ENCODE measurements at places on chromosomes 2 and 18. TPM values are rescaled to one million over a fixed set of nuclear protein-coding genes. Genes with fewer than 3 reads are reported as not detected.
A peak's percentile ranks its signal among the peaks of the same experiment; 100 is the strongest.

Gene DOCK10
- 20.1 TPM for total RNA-seq

Gene ATOH8
- total RNA-seq: 9.0 TPM

Gene DUSP19
- 7.9 TPM for total RNA-seq

Gene SLC25A12
- total RNA-seq: 9.2 TPM

- DNase-seq: no peak
Observed at GRCh38 chr2:109486711-109487535, 126.8 kb downstream of the SEPTIN10 start.

DNA sequence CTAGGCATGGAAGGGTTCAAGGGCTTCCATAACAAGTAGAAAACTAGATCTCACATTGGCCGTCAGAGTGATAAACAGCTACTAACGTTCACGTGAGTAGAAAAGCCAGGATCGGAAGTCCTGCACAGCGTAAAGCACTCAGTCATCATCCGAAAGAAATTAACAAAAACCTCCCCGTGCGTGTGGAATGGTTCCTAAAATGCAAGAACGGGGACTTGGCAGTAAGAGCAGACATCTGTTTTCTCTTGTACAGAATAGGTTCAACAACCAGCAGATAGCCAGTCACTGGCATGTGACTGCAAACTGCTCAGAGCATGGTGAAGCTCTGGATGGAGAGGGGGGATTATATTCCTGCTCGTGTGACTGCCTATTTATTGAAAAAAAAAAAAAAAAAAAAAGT lies 106.9 kb upstream of the ITGB6 start:
- DNase-seq: peak; percentile 64

GRCh38 chr2:85888020-85888683 lies 638 bp downstream of the ST3GAL5 start:
- DNase-seq: no peak

- no peak for DNase-seq
Observed at GRCh38 chr2:143686585-143687164, 557.5 kb downstream of the ARHGAP15 start.

DNA sequence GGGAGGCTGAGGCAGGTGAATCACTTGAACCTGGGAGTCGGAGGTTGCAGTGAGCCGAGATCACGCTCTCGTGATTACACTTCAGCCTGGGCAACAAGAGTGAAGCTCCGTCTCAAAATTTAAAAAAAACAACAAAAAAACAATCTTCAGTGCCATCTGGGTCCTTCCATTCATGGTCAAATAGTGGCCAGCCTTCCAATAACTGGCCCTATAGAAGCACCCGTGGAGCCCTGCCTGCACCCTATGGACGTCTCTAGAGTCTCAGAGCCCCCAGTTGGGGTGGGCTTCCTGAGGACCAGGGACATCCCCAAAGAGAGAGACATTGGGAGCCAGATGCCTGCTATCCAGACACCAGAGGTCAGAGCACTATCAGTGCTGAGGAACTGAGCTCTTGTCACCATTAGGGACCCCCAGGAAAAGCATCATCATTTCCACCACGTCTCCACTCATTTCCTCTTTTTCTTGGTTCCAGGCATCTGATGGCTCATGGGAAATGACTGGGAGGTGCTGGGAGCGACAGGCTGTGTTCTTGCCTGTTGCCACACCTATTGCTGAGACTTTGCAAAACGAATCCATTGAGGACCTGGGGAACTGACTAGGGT lies 9.4 kb downstream of the NEU2 start:
- no peak for DNase-seq

DNA sequence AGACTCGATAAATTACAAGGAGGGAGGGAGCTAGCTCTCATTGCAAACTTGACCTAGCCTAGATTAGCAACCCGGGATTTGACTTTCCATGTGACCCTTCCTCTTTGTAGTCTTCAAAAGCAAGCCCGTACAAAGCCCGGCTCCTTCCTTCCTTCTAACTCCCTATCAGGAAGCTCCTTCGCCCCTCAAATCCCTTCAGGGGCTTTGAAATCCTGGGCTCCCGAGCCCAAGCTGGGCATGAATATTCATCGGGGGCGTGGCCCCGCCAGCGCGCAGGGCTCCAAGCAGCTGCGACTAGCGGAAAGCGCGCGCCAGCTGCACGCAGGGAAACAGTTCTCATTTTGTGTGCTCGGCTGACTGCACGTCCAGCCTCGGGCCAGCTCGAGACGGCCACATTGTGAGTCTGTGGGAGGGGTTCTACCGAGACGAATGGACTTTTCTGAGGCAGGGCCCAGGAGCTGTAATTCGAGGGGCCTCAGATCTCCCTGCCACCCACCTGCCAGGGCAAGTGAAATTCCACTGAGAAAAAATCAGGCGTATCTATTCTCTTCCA lies 84.0 kb upstream of the PELI1 start:
- peak; percentile 80 for DNase-seq

GRCh38 chr2:237074211-237074993 lies 11.3 kb upstream of the COPS8 start:
- no peak for DNase-seq

DNA sequence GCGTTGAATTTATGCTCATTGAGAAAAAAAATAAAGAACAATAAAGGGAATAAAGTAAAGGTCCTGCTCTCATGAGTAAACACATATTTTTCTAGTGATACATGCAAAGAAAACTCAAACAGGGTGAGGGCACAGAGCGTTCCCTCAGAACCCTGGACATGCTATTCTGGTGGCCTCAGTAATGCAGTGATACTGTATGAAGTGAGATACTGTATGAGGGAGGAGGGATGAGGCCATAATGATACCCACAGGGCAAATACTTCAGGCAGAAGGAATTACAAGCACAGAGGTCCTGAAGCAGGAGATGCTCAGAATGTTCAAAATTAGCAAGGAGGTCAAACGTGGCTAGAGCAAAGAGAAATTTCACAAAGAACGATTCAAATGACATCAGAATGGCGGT lies 28.4 kb upstream of the RNU4ATAC start:
- DNase-seq: no peak

Measured in mucosa of gallbladder (tissue), 1 donor.